ENCODE measurements at places on chromosomes 7 and 10. TPM values are rescaled to one million over a fixed set of nuclear protein-coding genes. Genes with fewer than 3 reads are reported as not detected.

DNA sequence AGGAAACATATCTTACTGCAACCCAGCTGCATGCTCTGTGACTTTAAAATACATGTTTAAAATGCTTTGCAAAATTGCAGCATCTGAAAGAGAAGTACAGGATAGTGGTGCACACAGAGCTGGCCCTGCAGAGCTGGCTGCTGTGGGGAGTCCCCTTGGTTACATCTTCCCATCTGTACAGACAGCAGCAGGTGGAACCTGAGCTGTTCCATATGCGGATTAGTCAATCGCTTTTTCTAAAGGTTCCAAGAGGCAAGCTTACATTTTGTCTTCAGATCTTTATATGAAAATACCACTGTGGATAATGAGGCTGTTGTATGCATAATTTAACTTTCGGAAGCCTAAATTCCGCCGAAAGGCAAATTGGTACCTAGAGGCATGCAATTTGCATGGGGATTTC is 444.1 kb downstream of the NRG3 start:
- no peak for DNase-seq

DNA sequence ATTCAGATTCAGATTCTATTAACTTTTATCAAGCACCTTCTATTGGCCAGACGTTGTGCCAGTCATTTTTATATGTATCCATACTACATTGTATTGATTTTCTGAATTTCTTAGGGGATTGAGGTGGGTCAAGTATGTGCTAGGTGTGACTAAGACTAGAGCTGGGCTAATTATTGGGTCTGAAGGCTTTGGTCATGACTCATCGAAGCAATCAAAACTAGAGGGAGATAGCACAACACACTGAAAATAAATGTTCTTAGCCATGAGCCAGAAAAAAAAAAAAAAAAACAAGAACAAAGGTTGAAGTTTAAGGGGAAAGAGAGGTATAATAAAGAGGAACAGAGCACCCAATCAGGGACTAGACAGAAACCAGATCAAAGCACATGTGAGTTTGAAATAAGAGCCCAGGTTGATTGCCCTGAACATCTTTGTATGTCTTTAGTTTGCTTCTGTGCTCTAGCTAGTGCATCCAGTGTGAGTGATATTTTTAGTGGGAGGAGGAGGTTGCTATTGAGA is 171.6 kb upstream of the FOXP2 start:
- no peak for DNase-seq

GRCh38 chr10:131732631-131733127 is 168.1 kb upstream of the PPP2R2D start:
- DNase-seq: no peak

- DNase-seq: no peak
These were observed 179.2 kb downstream of the ST7 start for GRCh38 chr7:117132321-117133120.

- no peak for DNase-seq
These were observed 185.1 kb downstream of the ATRNL1 start for GRCh38 chr10:115278294-115278693.

GRCh38 chr7:106326594-106327537 is 42.1 kb upstream of the NAMPT start:
- DNase-seq: no peak

DNA sequence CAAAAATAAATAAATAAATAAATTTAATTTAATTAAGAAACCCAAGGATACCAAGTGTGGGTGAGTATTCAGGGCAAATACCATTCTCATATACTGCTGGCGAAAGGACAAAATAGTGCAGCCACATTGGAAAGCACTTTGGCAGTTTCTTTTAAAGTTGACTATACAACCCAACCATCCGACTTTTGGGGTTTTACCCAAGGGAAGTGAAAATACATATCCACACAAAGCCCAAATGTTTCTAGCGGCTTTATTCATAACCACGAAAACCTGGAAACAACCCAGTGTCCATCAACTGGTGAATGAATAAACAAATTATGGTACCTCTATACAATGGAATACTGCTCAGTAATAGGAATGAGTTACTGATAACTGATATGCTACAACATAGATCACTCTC is 36.2 kb upstream of the OGDHL start:
- DNase-seq: no peak

- DNase-seq: no peak
These were observed 329.0 kb downstream of the RNLS start for GRCh38 chr10:88254091-88254490.

The AGR3 gene
- 2.1 TPM for total RNA-seq

The ZPBP gene
- not detected for total RNA-seq

GRCh38 chr10:49711481-49711880 is 32.0 kb downstream of the C10orf53 start:
- no peak for DNase-seq

- no peak for DNase-seq
These were observed 72.1 kb downstream of the ZMIZ1 start for GRCh38 chr10:79140855-79141254.

Data from mesothelial cell of epicardium (in vitro differentiated cells).